Hematopoietic multipotent progenitor cell treated with erythropoietin and hydrocortisone succinate and interleukin-3 and kit ligand, for 4 days (in vitro differentiated cells): ENCODE measurements at places on chromosomes 5 and 9.

- DNase-seq = no peak
These were observed 56.8 kb downstream of the ANGPTL2 start for GRCh38 chr9:127065592-127065991.

GRCh38 chr9:21395778-21396717, 10.8 kb upstream of the IFNA2 start:
- DNase-seq = peak; percentile 68

- DNase-seq = no peak
These were observed 65.4 kb upstream of the FAM174A start for GRCh38 chr5:100469767-100470166.

- peak; percentile 83 for DNase-seq
These were observed 6.8 kb upstream of the CEP120 start for GRCh38 chr5:123429993-123430392.

DNA sequence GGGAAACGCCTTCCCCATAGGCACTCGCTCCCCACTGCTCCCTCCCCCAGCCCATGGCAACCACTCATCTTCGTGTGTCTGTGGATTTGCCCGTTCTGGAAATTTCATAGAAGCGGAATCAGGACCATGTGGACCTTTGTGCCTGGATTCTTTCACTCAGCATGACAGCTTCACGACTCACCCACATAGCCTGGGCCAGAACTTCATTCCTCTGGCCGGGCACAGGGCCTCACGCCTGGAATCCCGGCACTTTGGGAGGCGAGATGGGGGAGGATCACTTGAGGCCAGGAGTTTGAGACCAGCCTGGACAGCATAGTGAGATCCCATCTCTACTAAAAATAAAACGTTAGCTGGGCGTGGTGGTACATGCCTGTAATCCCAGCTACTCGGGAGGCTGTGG, 12.1 kb upstream of the DIPK1B start:
- no peak for DNase-seq

DNA sequence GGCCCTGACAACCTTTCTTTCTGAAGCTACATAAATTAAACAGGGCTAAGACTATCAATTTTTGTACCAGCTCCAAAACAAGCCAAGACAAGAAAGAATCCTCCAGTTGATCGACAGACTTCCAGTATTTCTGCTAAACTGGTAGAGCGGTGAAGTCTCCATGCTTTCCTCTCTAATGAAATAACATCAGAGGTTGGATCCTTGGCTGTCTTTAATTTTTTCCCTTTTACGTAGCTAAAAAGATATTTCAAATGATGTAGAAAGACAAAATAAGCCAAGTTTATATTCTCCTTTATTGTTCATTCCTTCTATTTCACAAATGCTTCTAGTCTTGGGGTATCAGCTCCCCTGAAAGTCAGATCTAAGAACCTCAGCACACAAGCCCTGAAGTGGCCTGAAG, 434.9 kb downstream of the NFIB start:
- no peak for DNase-seq
